ENCODE measurements at places on chromosomes 16 and 17.

- no peak for DNase-seq
These were observed 109.4 kb upstream of the PLCG2 start for GRCh38 chr16:81669473-81670350.

DNA sequence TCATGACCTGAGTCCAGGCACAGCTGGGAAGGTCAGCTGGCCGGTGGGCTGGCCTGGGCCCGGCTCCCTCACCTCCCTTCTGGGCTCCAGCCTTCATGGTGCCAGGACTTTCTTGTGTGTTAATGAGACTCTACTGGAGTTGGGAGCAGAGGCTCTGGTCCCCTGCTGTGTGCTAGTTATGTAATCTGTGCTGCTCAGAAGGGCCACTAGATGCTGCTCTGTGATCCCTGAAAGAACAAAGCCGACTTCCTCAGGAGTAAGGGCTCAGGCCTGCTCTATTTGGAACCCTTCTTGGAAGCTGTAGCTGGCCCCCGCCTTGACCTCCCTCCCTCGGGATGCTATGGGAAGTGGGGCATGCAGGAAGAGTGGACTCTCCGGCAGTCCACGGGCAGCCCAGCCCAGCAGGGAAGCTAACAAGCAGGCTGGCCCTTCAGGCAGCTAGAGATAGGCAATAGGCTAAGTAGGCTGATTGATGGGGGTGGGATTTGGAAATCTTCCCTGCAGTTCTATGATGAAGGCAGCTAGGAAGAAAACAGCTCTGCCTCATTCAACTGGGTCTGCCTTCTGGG lies 3.3 kb upstream of the CDK5R1 start:
- DNase-seq: peak; percentile 61

GRCh38 chr17:44872131-44872768 lies 24.6 kb downstream of the HIGD1B start:
- DNase-seq: no peak

DNA sequence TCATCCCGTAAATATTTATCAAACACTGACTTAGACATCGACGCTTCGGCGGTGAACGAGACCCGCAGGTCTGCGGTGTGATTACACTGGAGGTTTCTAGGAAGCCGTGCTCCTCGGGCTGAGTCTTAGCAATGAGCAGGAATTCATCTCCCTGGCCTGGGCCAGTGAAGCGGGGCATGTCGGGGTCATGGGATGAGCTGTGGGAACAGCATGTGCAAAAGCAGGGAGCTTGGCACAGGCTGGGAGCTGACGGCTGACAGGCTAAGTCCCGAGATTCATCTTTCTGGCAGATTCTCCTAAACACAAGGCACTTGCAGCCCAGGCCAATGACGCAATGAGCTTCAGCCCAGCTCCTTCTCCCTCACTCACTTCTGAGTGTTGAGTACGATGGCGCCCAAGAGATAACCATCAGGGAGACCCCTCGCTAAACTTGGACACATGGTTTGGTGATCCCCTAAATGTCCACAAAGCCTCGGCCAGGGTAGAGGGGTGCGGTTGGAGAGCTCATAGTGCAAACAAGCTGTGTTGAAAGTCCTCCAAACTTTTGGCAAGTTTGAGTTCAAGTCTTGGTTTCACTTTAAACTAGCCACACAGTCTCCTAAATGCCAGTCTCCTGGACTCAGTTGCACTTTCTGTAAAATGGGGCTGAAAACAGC lies 12.8 kb downstream of the CRISPLD2 start:
- no peak for DNase-seq

GRCh38 chr17:50149417-50150353 lies 792 bp downstream of the PPP1R9B start:
- DNase-seq: peak; percentile 59

DNA sequence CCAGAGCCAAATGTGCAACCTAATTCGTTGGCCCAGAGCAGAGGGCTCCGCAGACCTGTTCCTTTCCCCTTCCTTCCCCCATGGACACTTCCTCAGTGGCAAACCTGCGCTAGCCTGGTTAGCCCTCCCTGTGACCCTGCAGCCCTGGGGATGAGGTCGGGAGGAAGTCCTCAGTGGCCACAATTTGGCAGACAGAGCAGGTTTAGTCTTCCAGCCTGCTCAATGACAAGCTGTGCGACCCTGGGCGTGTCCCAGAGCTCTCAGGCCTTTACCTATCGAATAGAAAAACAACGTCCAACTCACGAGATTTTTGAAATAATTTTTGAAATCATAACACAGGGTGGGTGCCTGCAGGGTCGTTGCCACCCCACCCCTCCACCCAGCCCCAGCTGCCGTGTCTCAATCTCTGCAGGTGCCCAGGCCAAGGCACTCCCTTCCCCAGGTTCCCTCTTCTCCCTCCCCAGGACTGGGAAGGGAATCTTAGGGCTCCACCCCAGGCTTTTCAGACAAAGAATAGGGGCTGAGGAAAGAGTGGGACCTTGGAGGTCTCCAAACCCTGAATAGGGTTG lies 1.4 kb downstream of the HBM start:
- no peak for DNase-seq

DNA sequence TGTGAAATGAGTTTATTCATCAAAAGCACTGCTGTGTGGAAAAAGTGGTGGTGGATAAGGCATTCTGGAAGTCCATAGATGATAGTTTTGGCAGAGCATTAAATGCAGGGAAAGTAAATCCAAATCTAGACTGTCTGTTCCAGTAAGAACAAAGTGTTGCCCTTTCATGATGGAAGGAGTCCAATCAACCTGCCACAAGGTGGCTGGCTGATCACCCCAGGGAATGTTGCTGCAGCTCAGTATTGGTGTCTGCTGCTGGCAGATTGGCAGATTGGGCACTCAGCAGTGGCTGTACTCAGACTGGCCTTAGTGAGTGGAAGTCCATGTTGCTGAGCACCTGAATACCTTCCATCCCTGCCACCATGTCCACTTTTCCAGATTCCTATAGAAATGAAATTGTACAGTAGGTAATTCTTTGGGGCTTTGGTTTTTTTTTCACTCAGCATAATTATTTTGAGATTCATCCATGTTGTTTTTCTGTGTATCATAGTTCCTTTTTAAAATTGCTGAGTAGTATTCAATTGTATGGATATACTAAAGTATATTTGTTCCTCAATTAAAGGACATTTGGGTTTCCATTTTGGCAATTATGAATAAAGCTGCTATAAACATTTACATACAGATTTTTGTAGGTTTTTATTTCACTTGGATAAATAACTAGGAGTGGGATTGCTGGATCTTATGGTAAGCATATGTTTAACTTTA lies 14.3 kb downstream of the DYNLL2 start:
- no peak for DNase-seq

DNA sequence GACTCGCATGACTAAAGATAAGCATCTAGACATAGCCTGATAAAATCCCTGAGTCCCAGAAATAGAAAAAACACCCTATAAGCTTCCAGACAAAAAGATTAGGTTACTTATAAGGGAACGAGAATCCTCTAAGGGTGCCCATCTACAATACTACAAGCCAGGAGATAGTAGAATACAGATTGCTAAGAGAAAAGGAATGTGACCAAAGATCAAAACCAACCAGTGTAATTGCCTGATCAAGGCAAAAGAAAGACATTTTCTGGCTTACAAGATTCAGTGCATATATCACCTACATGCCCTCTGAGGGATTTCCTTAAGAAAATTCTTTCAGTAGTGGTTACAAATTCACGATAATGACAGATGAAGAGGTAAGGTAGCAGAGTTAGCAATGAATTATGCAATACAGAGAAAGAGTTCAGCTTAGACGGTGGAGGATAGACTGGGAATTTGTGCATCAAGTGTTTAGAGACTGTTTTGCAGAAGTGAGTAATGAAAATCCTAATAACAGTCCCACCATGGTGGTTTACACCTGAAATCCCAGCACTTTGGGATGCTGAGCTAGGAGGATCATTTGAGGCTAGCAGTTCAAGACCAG lies 35.0 kb downstream of the BCL7C start:
- DNase-seq: no peak

- DNase-seq: no peak
These were observed 113.7 kb upstream of the IRX3 start for GRCh38 chr16:54400261-54400660.

GRCh38 chr17:10821054-10821453 lies 16.8 kb downstream of the PIRT start:
- no peak for DNase-seq

DNA sequence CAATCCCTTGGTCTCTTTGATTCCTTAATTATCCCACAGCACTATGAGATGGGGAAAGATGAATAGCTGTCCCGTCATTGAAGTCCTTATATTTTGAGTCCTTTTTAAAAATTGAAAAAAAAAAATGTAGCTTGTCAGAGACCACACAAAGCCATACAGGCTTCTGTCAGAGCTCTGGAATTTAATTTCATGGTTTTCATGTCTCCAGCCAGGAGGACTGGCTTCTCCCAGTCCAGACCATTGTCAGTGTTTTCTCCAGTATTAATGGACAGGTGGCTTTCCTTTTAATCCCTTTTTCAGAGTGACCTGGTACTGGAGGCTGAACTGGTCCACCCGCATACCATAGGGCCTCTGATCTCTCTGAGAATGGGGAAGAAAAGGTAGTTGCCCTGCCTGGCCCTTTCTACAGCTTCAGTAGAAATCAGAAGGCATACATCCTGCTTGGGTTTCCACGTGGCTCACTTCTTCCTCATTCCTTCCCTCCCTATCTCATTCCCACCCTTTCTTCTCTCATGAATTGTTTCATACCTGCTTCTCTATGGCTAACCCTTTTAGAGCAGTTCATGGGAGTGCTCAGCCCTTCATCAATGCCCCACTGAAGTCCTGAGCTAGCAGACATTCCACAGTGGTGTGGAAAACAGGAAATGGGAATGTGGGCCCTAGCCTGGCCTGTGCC lies 29.1 kb downstream of the TRIM16 start:
- DNase-seq: no peak

DNA sequence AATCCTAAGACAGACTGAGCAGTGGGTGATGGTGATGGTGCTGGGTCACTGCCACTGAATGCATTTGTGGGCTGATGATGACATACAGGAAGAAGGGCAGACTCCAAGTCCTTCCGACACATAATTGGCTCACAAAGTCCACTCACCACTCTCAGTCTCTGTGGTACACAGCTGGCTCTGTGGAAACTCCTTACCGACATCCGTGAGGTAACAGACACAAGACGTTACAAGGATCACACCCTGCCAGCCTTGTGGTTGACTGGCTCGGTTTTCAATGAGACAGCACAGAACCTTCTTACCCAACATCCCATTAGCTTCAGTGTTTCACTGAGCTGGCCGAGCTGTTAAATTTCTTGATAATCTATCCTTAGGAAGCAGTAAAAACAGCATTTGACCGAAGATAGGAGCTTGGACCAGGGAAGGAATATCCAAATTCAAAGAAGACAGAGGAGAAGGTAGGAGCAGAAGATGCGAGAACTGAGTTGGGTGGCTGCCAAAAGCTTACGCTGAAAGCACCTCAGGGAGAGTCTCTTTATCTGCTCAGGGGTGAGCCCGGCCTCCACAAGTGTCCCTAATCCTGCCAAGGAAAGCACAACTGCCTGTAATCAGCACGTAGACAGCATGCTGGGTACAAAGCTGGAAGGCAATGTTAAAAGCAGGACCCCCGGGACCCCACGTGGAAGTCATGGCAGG lies 5.5 kb upstream of the MXRA7 start:
- DNase-seq: peak; percentile 56

GRCh38 chr16:78098087-78098486 lies 1.4 kb upstream of the WWOX start:
- DNase-seq: peak; percentile 45

DNA sequence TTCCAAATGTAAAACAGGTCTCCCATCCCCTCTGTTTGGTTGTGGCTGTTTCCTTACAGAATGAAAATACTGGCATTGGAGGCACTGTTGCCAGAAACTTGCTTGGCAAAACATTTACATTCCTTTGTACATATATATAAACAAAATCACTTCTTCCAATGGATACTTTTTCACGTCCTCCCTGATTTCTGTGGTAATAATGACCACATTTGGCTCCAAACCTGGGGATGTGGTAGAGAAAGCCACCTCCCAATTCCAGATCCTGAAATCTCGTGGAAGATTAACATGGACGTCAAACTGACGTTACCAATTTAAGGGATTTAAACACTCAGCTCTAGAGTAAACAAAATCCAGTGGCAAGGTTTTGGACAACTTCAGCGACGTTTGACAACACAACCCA lies 370.8 kb upstream of the ZFHX3 start:
- no peak for DNase-seq

- no peak for DNase-seq
These were observed 80.7 kb downstream of the USP32 start for GRCh38 chr17:60311186-60311585.

- DNase-seq: no peak
These were observed 118.2 kb upstream of the ZNF750 start for GRCh38 chr17:82957961-82958561.

DNA sequence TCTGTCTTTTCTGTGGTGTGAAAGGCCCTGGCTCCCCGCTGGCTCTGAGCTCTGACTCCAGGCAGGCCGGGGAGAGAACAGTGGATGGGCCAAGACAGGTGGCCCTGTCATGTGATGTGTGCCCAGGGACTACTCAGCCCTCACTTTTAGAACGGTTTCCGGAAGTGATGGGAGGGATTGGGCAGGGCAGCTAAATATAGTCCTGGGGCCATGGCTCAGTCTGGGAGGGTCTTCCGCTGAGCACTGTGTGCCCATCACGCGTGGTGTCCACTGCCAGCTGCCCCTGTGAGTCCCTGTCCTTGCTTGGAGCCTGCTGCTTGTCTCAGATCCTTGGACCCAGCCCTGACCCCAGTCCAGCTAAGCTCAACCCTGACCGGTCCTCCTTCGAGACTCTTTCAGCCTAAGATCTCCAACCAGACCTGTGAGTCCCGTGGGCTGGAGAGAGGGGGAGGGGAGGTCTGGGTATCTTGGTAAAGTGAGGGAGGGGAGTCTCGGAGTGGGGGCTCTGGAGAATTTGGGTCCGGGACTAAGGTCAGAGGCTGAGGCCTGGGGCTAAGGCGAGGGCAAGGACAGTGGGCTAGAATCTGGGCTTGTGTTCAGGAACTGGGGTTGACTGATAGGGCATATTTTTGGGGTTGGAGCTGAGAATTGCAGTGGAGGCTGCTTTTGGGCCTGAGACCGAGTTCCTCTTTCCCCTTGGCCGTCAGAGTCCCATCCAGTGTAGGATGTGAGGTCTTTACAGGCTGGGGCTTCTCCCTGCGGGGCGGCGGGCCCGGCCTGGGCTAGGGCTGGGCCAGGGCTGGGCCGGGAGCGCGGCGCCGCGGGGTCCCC lies at the start of gene TRIM72:
Gene TRIM72, plus strand, starts transcription at position 243 of the 831 bp plus-strand sequence. CDS start 620 bp downstream, outside the sequence.
- no peak for DNase-seq

- no peak for DNase-seq
These were observed 36.4 kb downstream of the PEMT start for GRCh38 chr17:17555151-17555550.

- no peak for DNase-seq
These were observed 15.3 kb upstream of the INTS2 start for GRCh38 chr17:61943117-61943516.

- peak; percentile 58 for DNase-seq
These were observed 202.2 kb upstream of the CHMP6 start for GRCh38 chr17:80789356-80789902.

GRCh38 chr17:1091900-1092299 lies 87.9 kb downstream of the ABR start:
- no peak for DNase-seq

DNA sequence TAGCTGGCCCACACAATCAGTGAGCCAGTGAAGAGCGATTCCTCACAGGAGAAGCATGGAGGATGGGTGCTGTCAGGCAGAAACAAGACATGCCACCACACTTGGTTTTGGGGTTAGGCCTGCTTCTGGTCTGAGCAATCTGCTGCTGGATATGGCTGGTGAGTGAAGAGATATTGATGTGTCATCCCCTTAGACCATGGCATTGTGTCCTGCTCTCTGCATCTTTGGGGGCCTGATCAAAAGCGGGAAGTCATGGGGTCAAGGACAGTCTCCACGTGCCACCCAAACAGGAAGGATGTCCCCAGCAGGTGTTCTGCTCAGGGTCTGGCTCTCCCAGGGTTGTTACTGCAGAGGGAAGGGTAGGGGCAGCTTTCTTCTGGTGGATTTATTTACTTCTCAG lies 140.7 kb downstream of the PRKCB start:
- DNase-seq: no peak
